ENCODE measurements at places on chromosomes 2 and 18.

DNA sequence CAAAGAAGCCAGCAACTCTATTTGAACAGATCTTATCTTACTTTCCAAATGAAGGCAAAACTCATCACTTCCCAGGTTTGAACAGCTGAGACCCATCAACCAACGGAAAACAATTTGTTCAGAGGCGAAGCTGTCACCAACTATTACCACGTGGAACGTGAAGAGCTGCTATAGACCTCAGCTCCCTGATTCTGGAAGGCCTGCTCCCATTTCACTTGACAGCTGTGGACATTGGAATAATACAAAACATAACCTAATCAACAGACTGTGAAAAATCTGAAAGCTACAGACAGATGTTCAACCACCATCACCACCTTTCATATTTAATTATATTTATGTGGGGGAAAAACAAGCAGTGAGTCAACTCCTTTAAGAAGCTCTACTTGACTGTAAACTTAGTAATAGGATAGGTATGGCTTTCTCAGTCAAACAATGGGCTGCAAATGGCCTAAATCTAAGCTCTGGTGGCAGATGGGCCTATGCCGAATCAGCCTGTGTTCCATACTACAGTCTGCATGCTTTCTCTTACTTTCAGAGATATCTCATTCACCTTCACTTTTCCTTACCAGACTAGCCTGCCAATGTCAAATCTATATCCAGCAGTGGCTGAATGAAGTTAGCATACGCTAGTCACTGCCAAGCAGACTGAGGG lies 896.4 kb downstream of the TDRD15 start:
- no peak for DNase-seq

DNA sequence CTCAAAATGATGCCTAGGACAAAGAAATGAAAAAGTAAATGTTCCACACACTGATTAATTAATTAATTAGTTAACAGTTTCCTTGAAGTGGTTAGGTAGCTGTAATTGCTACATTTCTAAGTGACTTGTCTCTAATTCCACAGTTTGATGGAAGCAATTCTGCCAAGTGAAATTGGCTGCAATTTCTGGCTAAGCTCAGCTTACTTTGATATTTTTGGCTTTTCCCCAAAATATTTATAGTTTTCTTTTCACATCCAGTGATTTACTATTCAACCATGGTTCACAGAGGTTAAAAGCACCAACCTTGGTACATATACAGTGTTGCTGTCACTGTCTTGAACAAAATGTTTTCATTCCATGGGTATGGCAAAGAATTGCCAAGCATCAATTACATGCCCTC lies 459.5 kb upstream of the CDH20 start:
- DNase-seq = no peak

GRCh38 chr2:102637358-102637757 lies 18.0 kb downstream of the SLC9A2 start:
- DNase-seq = no peak

GRCh38 chr2:36607947-36608346 lies 10.0 kb upstream of the FEZ2 start:
- no peak for DNase-seq

DNA sequence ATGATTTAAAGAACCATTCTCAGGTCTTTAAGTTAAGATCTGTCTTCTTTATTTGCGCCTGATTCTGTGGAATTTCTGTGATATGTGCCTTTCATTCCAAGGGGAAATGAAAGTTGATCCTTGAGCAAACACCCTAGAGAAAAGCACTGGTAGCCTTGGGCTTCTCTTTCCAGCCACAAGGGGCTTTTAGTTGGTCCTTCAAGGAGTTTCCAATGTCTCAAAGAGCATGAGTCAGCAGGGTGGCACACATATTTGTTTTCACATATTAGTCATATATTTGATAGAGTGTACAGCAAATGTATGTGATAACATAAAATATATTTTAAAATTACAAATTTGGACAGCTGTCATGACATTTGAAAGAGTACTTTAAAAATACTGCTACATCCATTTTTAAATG lies 339.5 kb downstream of the TXNL1 start:
- DNase-seq = no peak

GRCh38 chr2:12669036-12669435 lies 47.7 kb upstream of the TRIB2 start:
- no peak for DNase-seq

GRCh38 chr2:142041996-142042395 lies 88.8 kb downstream of the LRP1B start:
- DNase-seq = no peak

GRCh38 chr2:150675807-150676206 lies 188.3 kb upstream of the RND3 start:
- DNase-seq = no peak

DNA sequence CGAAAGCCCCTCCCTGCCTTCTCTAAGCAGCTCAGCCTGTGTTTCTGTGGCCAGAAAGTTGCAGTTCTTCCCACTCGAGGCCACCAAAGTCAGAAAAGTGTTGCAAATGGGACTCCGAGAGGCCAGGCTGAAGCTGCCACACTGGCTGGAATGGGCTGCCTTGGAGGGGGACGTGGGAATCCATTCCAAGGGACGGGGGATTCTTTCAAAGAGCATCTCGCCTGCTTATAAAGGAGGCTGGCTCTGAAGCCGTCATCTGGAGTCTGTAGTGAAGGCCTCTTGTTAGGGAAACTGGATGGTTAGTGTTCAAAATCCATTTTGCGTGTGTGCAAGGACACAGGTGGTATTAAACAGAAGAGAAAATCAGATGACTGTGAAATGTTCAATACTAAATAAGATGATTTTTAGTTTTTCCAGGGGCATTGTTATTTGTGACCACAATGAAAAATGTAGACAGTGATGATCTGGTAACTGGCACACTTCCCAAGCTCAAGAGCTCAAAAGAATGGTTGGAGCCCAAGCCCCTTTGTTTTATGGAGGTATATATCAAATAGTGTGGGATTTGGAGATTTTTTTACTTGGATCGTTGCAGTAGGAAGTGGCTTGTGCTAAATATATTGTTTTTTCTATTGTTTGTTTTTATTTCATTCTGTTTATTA lies 782 bp downstream of the FAM228B start:
- no peak for DNase-seq

GRCh38 chr18:3717376-3718025 lies 267.5 kb downstream of the TGIF1 start:
- DNase-seq = no peak

Data from activated CD4-positive, alpha-beta T cell treated with anti-CD3 and anti-CD28 coated beads for 24 hours (primary cell).